ENCODE measurements at places on chromosomes 3 and 15.
A peak's percentile ranks its signal among the peaks of the same experiment; 100 is the strongest.

GRCh38 chr3:126854666-126855065 is 128.2 kb upstream of the PLXNA1 start:
- no peak for DNase-seq

DNA sequence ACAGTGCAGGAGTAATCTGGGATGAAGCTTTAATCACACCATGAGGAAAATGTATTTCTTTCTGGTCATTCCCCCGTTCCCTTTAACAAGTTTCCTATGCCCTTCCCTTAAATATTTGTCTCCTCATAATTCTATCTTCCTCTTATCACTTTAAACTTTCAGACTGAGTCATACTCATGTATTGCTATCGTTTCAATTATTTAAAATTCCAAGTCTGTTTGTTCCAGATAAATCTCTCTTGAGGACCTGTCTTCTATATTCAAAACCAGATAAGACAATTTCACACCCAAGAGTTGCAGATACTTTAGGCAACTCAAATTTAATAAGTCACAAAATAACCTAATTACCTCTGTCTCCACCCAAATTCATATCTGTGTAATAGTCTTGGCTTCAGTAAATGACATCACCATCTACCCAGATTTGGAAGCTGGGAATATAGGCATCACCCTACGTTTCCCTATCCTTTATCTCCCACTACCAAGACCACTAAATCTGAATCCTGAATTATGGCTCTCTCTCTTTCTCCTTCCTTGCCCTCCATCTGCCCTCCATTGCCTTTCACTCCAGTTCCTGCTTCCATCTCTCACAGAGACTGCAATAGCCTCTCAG is 220.1 kb downstream of the PYDC2 start:
- DNase-seq: no peak

- DNase-seq: no peak
These were observed 142.8 kb upstream of the TOPAZ1 start for GRCh38 chr3:44098656-44099415.

- no peak for DNase-seq
These were observed 126.5 kb upstream of the CNTN6 start for GRCh38 chr3:966341-966740.

- DNase-seq: no peak
These were observed 78.6 kb downstream of the ADAMTS7 start for GRCh38 chr15:78732634-78733033.

- no peak for DNase-seq
These were observed 83.5 kb downstream of the IGF1R start for GRCh38 chr15:98731712-98732450.

- peak; percentile 73 for DNase-seq
These were observed 121.3 kb upstream of the ZNF717 start for GRCh38 chr3:75906555-75907112.

GRCh38 chr3:8768364-8769087 is 887 bp downstream of the OXTR start:
- DNase-seq: peak; percentile 52

GRCh38 chr3:64039332-64039731 is 16.0 kb upstream of the PSMD6 start:
- no peak for DNase-seq

DNA sequence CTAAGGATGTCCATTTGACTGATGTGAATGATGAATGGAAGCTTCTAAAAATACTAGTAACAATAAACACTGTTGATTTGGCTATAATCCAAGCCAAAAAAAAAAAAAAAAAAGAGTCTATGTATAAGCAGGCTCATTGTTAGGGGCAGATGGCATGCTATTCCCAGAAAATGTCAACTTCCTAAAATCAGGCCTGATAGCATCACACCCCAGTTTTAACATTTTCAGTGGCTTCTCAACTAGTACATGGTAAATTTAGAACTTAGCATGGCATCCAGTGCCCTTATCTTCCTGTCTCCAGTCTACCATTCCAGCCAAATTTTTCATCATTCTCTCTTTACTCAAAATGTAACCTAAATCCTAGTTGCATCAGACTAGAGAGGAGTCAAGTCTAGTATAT is 288.2 kb upstream of the ZNF385D start:
- no peak for DNase-seq

GRCh38 chr3:66354001-66354400 is 133.2 kb downstream of the SLC25A26 start:
- no peak for DNase-seq

DNA sequence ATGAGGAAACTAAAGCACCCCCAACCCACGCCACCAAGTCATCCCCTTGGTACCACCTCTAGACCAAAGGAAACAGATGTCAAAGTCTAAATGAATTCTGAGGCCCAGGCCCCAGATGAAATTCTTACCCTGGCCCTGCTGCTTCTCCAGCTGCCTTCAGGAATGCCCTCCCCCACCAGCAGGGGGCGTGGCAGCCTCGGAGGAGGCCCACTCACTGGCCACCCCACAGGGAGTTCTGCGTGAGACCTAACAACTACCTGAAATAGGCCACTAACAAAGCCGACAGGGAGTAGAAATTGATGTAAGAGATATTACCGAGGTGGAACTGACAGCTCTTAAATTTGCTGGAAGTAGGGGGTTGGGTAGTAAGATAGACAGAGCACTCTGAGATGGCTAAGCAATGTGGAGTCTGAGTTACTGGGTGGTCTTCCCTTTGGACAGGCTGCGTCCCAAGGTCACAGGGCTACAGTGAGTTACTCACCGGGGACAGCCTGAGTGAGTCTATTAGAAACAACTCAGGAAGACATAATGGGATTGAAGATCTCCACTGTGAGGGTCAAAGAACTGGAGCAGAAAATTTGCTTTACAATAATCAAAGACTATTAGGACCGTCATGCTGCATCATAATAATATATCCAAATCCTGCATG is 240.7 kb downstream of the SHOX2 start:
- peak; percentile 36 for DNase-seq

DNA sequence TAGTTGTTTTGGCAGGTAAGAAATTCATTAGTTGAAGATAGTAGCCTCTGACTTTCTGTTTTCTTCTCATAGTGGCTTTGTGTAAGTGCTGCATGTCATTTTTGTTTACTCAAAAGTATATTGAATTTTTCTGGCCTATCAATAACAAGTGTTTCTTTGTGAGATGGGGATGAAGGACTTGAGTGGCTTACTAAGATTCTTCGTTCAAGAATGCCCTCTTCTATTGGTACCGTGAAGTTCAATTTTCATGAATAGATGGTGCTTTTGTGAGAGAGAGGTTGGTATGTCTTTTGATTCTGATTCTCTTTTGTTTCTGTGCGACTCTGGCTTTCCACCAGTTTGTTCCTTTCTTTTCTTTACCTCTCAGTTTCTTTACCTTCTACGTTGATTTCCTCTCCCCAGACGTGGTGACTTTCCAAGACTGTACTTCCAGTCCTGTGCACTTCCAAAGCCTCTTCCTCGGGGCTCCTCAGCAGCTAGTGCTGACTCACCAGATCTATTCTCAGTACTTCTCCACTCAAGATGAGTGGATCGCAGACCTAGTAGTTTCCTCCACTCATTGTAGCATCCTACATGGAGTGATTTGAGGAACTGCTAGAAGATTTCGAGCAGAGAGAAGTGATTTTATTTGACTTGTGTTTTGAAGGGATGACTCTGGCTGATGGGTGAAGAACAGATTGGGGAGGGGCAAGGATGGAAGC is 82.0 kb upstream of the EPHB3 start:
- no peak for DNase-seq

GRCh38 chr3:117133066-117133465 is 423.5 kb downstream of the TUSC7 start:
- DNase-seq: no peak

DNA sequence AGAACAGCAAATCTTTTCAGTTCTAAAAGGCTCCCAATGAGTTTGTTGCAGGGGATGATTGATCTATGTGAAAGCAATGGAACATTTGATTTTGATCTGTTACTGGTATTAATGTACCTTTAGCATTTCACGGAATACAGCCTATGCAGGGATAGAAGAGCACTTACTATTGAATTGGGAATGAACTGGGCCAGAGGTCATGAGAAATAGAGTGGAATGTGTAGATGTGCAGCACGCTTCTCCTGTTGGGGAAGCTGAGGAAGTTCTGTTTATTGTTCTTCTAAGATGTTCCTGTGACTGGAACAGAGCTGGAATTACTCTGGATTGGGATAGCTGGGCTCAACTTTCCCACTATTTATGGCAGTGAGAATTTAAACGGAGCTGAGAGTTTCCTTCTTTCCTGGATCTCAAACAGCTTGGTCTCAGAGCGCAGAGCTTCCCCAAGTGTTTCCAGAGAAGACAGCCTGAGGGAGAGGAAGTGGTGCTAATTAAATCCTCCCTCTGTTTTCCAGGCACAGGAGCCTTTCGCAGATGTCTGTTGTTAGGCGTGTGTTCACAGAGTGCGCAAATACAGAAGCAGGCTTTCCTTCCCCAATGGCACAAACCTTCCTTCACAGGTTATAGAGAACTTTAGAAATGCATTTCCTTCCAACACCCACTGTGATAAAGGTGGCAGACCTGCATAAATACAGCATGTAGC is 32.5 kb downstream of the TPRG1 start:
- DNase-seq: peak; percentile 8

- no peak for DNase-seq
These were observed 128.9 kb upstream of the TP63 start for GRCh38 chr3:189502256-189502655.

- DNase-seq: peak; percentile 48
These were observed 111.7 kb downstream of the NUP210 start for GRCh38 chr3:13308380-13308801.

DNA sequence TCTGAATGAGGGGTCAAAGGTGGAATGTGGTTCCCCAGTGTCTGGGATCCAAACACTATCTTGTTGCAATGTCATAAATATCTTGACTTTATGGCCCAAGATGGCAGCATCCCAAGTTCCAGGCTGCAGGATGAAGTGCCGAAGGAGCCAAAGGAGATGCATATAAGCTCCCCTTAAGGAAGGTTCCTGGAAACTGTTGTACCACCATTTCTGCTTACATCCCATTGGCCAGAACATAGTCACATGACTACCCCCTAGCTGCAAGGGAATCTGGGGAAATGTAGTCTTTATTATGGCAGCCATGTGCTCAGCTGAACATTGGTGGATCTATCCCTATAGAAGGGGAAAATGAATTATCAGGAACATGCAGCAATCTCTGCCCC is 54.3 kb downstream of the BDH1 start:
- peak; percentile 50 for DNase-seq

GRCh38 chr3:194323785-194324735 is 27.1 kb downstream of the CPN2 start:
- peak; percentile 77 for DNase-seq

- DNase-seq: peak; percentile 30
These were observed 20.6 kb upstream of the TRAK1 start for GRCh38 chr3:42070524-42070923.

- DNase-seq: peak; percentile 48
These were observed 12.9 kb downstream of the PCYT1A start for GRCh38 chr3:196274585-196274984.

GRCh38 chr3:10932596-10932995 is 60.0 kb upstream of the SLC6A1 start:
- no peak for DNase-seq

DNA sequence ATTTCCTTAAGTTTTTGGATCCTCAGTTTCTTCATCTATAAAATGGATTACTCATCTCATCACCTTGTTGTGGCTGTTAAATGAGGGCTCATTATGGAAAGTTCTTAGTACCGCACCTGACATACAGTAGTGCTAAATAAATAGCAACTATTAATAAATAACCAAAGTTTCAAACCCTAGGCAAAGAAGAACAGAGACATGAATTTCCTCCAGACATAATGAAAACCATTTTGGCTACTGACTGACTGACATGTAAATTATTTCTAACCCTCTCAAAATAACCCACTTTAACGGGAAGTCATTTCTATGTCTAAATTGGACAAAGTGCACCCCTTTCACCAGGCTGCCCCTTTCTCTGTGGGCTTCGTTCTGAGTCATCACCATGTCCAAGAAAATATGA is 17.4 kb upstream of the KLHL6 start:
- no peak for DNase-seq

GRCh38 chr3:156160647-156161046 is 40.3 kb downstream of the KCNAB1 start:
- no peak for DNase-seq

DNA sequence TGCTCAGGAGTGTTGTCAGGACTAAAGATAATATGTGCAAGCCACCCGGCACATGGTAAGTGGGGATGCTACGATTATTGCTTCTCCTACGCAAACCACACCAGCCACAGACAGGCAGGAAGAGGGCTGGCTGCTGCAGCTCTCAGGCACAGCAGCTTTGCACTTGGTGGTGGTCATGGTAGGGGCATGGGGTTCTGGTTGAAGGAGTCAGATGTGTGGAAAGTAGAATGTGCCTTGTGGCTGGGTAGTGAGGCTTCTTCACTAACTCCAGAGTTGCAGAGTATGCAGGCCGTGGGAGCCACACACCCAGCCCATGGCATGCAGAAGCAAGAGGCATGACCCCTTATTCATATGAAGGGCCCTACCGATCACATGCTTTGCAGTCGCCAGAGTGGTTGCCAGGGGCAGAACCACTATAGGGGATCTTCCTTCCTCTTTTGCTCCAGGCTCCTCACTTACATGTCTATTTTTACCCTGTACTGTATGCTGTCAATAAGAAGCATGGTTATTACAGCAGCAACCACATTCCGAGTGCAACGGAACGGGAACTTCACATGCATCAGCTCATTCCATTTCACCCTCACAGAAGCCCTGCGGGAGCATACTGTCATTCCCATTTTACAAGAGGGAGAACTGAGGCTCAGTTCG is 59.2 kb upstream of the HERC1 start:
- no peak for DNase-seq

DNA sequence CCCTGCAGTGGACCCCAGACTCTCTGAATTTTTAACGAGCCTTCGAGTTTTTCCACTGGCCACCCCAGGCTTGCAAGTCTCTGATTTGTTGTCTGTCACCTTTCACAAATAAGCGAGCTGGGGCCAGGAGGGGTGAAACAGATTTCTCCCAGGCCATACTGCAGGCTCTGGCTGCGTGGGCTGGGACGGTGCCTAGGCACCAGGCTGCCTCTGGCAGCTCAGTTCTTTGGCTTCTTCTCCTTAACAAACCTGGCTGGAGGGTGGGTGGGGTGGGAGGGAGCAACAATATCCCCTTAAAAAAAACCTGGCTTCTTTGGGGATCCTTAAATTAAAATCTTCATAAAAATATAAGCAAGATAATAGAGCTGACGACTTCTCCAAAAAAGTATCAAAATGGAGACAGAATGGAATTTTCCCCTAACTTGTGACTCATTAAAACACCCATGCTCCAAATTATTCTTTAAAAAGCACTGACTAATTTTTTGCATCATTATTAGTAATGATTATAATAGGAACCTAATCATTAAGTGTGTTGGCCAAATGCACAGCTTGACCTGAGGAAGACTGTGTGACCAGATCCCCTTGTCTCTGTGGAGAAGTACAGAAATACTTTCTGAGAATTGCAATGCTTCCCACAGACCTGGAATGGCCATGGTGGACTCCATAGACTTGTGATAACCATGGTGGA is 84.1 kb downstream of the SNRK start:
- no peak for DNase-seq

DNA sequence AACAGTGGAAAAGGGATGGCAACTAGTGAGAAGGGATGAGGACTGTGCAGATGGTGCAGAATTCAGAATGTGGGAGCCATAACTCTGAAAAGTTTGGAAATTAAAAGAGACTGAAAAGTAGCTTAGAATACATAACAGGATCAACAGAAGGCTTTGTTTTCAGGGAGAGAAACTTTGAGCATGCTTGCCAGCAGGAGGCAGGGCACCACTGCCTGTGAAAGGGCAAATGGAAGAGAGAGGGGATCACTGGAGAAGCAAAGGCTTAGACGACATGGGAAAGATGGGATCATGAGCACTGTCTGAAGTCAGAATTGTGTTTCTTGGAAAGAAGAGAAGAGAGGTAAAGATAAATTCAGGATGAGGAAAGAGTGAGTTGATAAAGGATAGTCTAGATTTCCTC is 99.6 kb downstream of the ABI3BP start:
- DNase-seq: peak; percentile 58

GRCh38 chr15:36106640-36107335 is 472.6 kb upstream of the CDIN1 start:
- no peak for DNase-seq
